ENCODE measurements at places on chromosomes 6 and 20. TPM values are rescaled to one million over a fixed set of nuclear protein-coding genes. Genes with fewer than 3 reads are reported as not detected.

The F13A1 gene
- total RNA-seq: 110 TPM

DNA sequence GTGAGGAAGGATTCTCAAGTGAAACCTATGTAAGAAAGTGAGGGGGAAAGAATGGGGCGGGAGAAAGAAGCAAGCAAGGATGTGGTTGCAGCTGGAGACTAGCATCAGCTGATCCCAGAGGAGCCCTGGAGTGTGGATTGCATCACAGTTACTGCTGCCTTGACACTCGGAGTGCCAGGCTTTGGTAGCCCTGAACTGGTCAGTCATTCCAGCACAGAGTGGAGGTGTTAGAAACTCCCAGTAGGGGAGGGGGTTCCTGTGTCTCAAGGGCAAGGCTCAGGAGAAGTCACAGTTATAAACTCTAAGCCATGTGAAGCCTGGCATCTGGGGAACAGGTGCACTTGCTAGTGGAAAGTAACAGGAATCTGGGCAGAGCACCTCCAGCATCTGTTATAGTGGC is 23.5 kb downstream of the SNAP25 start:
- DNase-seq: no peak

DNA sequence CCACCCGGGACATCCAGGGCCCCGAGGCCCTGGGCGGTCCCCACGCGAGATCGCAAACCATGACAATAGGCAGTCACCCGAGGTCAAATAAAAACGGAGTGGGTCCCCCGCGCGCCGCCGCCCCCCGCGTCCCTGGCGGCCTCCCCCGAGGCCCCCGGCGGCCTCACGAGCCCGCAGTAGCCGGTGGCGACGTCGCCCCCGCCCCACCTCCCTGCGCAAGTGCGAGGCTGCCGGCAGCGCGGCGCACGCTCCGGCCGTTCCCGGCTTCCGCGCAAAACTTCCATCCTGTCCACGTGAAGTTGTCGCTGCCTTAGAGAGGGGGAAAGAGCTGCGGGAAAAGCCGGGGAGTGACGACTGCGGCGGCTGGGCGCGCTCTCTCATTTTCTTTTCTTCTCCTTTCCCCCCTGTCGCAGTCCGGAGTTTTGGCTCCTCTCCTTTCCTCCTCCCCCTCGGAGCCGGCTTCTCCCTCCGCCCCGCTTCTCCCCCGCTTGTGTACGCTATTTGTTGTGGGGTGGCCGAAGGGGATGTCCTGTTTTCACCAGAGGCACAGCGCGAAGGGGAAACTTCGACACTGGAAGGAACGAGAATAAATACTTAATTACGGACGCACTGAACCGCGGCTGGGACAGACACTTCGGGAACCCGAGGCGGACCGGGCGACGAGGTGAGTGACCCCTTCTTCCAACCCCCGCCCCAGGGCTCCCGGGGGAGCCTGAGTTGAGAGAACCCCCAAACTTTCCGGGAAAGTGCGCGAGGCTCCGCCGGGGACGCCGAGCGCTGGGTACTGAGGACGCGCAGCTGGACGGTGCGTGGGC is at the start of gene EYA4:
Gene EYA4 (plus strand): TSS at position 272 of the 815 bp plus-strand sequence. CDS start 33,424 bp downstream, outside the sequence.
- DNase-seq: no peak

GRCh38 chr6:77074037-77074713 is 389.1 kb downstream of the HTR1B start:
- DNase-seq: no peak

DNA sequence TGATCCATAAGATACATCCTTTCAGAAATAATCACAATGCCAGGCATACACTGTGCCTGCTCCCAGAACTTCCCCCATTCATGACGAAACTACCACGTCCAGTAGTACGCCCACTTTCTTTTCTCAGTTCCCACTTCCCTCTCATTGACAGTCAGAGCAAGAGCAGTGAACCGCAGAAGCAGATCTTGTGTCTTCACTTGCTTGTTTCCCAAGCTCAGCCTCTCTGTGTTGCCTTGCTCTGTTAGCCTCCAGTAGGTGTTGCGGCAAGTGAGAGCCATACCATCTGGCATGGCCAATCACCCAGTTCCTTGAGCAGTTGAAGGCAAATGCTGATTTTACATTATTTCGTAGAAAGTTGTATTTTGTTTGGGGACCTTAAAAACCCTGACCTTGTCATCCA is 11.7 kb downstream of the UST start:
- DNase-seq: no peak

DNA sequence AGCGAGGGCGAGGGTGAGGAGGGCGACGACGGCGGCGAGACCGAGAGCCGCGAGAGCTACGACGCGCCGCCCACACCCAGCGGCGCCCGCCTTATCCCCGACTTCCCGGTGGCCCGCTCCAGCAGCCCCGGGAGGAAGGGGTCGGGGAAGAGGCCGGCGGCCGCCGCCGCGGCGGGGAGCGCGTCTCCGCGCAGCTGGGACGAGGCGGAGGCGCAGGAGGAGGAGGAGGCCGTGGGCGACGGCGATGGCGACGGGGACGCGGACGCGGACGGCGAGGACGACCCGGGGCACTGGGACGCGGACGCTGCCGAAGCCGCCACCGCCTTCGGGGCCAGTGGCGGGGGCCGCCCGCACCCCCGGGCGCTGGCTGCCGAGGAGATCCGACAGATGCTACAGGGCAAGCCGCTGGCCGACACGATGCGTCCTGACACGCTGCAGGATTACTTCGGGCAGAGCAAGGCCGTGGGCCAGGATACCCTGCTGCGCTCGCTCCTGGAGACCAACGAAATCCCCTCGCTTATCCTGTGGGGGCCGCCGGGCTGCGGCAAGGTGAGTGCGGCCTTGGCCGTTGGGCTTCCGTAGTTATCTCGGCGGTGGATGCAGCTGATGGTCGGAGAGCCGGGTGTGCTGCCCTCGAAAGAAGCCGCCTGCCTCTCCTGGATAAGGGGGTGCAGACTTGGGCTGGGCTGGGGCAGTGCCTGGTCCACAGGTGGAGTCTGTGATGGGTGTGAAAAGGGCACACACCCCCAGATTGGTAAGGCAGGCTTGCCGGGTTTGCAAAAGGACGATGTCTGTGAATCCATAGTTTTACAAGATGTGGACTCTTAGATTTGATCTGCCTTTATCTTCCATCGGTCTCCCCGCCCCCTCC is 938 bp downstream of the WRNIP1 start:
- DNase-seq: no peak

DNA sequence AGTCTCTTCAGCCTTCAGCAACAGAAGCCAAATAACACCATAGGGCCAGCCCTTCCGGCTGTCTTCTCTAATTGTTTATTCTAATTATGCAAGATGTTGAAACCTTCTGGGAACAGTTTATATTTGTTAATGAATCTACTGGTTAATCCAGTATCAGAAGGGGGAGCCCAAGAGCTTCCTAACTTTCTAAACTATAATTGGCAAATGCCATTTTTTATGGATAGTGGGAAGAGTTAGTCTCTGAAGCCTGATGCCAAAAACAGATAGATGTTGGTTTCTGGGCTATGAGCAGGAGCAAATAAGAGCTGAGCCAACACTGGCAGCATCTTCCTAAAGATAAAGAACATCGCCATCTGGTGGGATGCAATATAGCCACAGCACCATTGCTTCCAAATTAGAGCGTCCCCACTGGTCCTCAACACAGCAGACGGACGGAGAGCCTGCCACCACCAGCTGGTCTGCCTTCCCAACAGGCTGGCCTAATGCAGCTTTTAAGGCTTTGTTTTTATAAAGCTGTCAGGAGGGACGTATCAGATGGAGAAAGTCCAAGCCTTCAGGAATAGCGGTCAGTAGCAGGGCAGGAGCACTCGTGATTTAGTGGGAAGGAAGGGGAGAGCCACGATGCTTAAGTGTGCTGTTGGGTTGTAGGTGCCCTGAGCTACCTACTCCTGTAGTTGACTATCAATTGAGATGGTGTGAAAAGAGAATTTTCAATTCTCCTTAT is 118.8 kb downstream of the RALGAPA2 start:
- no peak for DNase-seq

DNA sequence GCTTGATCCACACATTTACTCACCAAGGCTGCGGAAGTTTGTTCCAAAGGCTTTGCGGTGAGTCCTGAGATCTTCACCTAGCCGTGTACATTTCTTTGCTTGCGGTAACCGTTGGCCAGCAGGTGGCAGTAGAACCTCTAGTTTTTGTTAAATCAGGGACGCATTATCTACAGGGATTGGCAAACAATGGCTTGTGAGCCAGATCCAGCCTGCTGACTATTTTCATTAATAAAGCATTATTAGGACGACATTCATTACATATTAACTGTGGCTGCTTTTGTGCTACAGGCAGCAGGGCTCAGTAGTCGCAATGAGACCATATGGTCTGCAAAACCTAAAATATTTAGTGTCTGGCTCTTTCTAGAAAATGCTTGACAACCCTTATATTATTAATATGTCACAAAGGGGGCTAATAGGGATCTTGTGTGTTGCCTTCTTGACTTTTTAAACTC is 174.1 kb downstream of the DOK5 start:
- DNase-seq: no peak

DNA sequence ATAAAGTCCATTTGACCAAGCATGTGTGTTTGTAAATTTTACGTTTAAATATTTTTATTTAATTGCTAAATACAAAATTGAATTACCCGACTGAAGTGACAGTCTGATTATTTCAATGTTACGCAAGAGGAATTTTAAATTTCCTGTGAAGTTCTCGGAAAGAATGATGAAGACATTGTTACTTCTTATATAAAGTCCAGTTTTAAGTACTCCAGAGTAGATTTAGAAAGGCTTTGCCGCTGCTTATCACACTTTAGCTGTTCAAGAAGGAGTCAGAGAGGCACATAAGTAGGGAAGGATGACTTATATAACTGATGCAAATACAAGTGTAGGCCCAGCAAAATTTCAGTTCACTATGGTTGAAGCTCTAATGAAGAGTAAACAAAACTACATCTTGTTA is 265.1 kb upstream of the CITED2 start:
- DNase-seq: no peak

- DNase-seq: no peak
Observed at GRCh38 chr6:134510920-134511319, 193.0 kb upstream of the SGK1 start.

The RARS2 gene
- total RNA-seq: 19.1 TPM

The RGL2 gene
- total RNA-seq: 89.3 TPM

- DNase-seq: no peak
Observed at GRCh38 chr20:47676912-47677634, 108.2 kb downstream of the SULF2 start.

- DNase-seq: no peak
Observed at GRCh38 chr6:73739096-73739495, 43.1 kb downstream of the CD109 start.

The XKR7 gene
- total RNA-seq: not detected

GRCh38 chr6:110468731-110469130 is 7.7 kb downstream of the SLC22A16 start:
- peak; percentile 79 for DNase-seq

- no peak for DNase-seq
Observed at GRCh38 chr20:22574545-22575086, 9.8 kb downstream of the FOXA2 start.

The PTCRA gene
- total RNA-seq: 0.50 TPM
